Pericardium fibroblast (primary cell): ENCODE measurements at places on chromosomes 13 and 19. TPM values are rescaled to one million over a fixed set of nuclear protein-coding genes. Genes with fewer than 3 reads are reported as not detected.

C19orf67 gene
- total RNA-seq: not detected in 2 replicates

ATG4D gene
- 15.8 and 28.4 TPM in 2 replicates for total RNA-seq

ZNF541 gene
- total RNA-seq: 0.23 TPM in 1 of 2 replicates, not detected in the other

LCP1 gene
- under 0.01 TPM in 1 of 2 replicates, not detected in the other for total RNA-seq

CASP14 gene
- total RNA-seq: not detected in 2 replicates

RNF113B gene
- total RNA-seq: not detected in 2 replicates

FFAR1 gene
- total RNA-seq: not detected in 2 replicates

FARP1 gene
- 11.4 and 29.6 TPM in 2 replicates for total RNA-seq

POLR1G gene
- 2.9 and 9.3 TPM in 2 replicates for total RNA-seq

ZMYM2 gene
- 24.5 and 31.5 TPM in 2 replicates for total RNA-seq

MYPOP gene
- total RNA-seq: 4.3 and 5.0 TPM in 2 replicates

SLC1A5 gene
- 353 TPM in 2 replicates for total RNA-seq

CARM1 gene
- total RNA-seq: 29.3 and 30.6 TPM in 2 replicates

RUBCNL gene
- total RNA-seq: not detected in 2 replicates

CGB8 gene
- not detected in 2 replicates for total RNA-seq

PRR19 gene
- 0.35 and 8.3 TPM in 2 replicates for total RNA-seq

CATSPERD gene
- not detected in 2 replicates for total RNA-seq

MICU2 gene
- total RNA-seq: 29.6 and 46.7 TPM in 2 replicates

ZNF443 gene
- total RNA-seq: 0.70 and 1.4 TPM in 2 replicates

RTBDN gene
- 0.43 TPM in 1 of 2 replicates, not detected in the other for total RNA-seq

EEF1AKMT1 gene
- total RNA-seq: 10.0 and 11.6 TPM in 2 replicates

ZNF701 gene
- total RNA-seq: 2.6 and 3.9 TPM in 2 replicates

GAS6 gene
- 133 and 252 TPM in 2 replicates for total RNA-seq

ADGRE2 gene
- 0.09 and 0.93 TPM in 2 replicates for total RNA-seq

ERF gene
- 36.2 and 47.7 TPM in 2 replicates for total RNA-seq

SLC25A42 gene
- 7.7 and 11.6 TPM in 2 replicates for total RNA-seq

PLK5 gene
- total RNA-seq: not detected in 2 replicates

CGB3 gene
- total RNA-seq: not detected in 2 replicates

S1PR5 gene
- total RNA-seq: 1.1 and 5.4 TPM in 2 replicates

ZNF85 gene
- total RNA-seq: 1.0 and 1.5 TPM in 2 replicates

AP1M2 gene
- 2.3 TPM in 1 of 2 replicates, not detected in the other for total RNA-seq

SIGLEC10 gene
- total RNA-seq: not detected in 2 replicates

SERPINE3 gene
- total RNA-seq: not detected in 2 replicates

ATXN8OS gene
- not detected in 2 replicates for total RNA-seq

LHFPL6 gene
- total RNA-seq: 65.1 and 72.5 TPM in 2 replicates

PET100 gene
- total RNA-seq: 14.2 and 32.1 TPM in 2 replicates

BBC3 gene
- 10.7 and 26.8 TPM in 2 replicates for total RNA-seq

ZNF90 gene
- total RNA-seq: 0.70 and 1.1 TPM in 2 replicates

NOVA2 gene
- total RNA-seq: under 0.01 and 0.60 TPM in 2 replicates

FXYD7 gene
- total RNA-seq: not detected in 2 replicates

PSG7 gene
- not detected in 2 replicates for total RNA-seq

GNA15 gene
- not detected in 2 replicates for total RNA-seq

C1QTNF9B gene
- total RNA-seq: not detected in 2 replicates

UGGT2 gene
- total RNA-seq: 22.2 and 22.6 TPM in 2 replicates

ZNF439 gene
- 0.34 and 2.1 TPM in 2 replicates for total RNA-seq

CCDC9 gene
- 8.4 and 10.1 TPM in 2 replicates for total RNA-seq

COX6B1 gene
- 325 and 420 TPM in 2 replicates for total RNA-seq

PCDH9 gene
- total RNA-seq: 8.4 TPM in 2 replicates

KLK12 gene
- total RNA-seq: not detected in 2 replicates

CPB2 gene
- not detected in 2 replicates for total RNA-seq

ZNF418 gene
- 2.9 and 3.3 TPM in 2 replicates for total RNA-seq

RNF225 gene
- total RNA-seq: 0.09 TPM in 1 of 2 replicates, not detected in the other

CYP2A13 gene
- not detected in 2 replicates for total RNA-seq

ZNF429 gene
- total RNA-seq: 3.9 and 6.0 TPM in 2 replicates
